ENCODE measurements at places on chromosomes 6 and 20.
A peak's percentile ranks its signal among the peaks of the same experiment; 100 is the strongest.

DNA sequence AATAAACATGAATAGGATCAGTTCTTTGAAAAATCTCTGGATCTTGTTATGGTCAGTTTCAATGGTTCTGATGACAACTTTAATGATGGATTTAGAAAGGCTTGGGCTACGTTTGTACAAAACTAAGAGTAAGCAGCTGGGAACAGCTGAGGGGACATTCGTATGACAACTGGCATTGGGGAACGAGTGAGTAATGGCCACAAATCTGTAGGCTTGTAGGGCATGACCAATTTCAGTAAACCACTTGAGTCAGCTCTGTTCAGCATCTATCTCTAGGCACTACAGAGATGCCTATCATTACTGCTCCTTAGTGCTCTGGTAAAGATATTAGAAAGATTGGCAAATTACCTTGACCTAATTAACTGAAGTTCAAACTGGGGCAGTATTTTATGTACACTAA, 1375.6 kb downstream of the EPHA7 start:
- no peak for DNase-seq

GRCh38 chr6:72042088-72042487, 155.7 kb downstream of the RIMS1 start:
- peak; percentile 46 for DNase-seq

GRCh38 chr6:127300411-127300810, 33.7 kb downstream of the RNF146 start:
- no peak for DNase-seq

DNA sequence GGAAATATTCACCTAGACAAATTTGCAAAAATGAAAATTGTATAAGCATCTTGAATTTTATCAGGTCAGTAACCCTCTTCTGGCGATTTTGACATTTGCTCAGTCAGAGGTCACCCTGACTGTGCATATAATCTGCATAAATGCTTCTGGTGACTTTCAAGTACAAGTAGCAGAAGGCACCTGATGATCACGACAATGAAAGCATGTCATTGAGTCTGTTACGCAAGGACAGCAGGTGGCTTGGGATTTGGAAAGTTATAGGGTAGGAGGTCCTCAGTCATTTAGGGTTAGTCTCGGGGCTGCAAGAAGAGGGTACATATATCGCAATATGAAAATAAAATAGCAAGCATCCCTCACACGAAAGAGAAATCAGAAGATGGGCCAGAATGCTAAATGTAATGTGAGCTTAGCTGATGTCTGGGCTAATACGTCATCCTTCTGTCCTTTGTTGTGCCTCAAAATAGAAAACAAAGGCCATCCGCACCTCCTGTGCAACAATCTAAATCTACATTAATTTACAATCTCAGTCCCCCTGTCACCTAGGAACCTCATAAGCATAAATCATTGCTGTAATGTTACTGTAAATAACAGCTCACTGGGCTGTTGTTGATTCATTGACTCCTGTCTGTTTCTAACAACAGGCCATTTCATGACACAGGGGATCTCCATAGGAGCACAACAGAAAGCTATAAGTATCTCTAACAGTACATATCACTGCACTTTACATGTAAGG, 155.2 kb upstream of the RSPO3 start:
- DNase-seq, result no peak

- no peak for DNase-seq
These were observed 19.8 kb downstream of the MAVS start for GRCh38 chr20:3866464-3866863.

DNA sequence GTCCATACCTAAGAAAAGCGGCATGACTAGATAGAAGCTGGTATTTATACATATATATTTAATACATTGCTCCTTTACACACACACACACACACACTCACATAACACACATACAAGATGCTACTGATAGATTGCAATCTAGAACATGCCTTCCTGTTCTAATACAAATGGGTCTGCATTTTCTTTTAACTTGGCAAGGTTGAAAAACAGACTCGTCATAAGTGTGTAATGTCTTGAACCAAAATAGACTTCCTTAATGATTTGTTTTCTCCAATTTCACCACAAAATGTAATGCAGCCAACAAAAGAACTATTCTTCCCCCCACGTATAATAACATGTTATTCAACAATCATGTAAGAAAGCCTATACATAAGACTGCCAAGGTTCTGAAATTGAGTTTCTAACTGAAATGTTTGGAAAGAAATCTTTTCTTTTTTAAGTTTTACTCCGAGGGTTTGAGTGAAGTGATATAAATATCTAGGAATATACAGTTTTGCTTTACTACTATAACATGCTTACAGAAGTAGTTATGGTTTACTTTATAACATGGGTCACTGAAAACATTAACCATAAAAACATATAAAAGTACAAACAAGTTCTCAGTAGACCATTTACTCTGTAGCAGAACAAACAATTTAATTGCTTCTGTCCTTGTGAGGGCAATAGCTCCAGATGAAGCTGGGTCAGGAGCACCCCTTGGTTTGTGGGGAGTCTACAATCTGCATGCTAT, 207.5 kb downstream of the FOXC1 start:
- DNase-seq, result no peak

GRCh38 chr6:166308033-166308768, at the start of gene PRR18:
PRR18 (minus strand) TSS chr6:166308392; CDS start chr6:166308142, 250 bp downstream.
- DNase-seq, result peak; percentile 81

DNA sequence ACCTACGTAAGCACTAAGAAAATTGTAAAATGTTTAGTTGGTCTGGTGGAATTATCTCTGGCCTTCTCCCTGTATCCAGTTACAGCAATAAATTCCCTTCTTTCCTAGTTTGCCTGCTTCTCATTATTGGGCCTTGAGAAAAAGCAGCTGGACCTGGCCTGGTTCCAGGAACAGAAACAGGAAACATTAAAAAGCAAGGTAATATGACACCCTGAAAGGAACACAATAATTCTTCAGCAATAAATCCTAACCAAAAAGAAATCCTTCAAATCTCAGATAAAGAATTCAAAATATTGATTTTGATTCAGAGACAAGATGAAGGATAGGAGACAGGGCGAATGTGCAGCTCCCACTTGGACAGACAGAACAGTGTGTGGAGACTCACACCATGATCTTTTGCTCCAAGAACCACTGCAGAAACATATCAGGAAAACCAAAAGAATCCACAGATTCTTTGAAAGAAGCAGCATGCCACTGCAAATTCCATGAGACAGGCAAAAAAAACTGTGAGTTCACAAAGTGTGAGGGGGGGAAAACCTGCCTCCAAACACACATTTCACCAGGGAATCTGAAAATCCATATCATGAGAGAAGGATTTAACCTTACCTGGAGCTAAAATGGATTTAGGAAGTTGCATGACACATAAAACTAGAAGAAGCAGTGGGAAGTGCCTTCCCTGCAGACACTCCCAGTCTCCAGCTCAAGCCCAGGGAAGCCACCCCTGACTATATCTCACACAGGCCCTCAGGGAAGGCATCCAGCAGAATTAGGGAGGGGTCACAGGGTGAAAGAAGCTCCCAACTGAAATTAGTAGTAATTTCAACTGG, 28.9 kb downstream of the TREM1 start:
- no peak for DNase-seq

GRCh38 chr6:74603322-74604076, 602.4 kb downstream of the COL12A1 start:
- DNase-seq, result no peak

GRCh38 chr20:1124421-1124820, 6.0 kb downstream of the PSMF1 start:
- no peak for DNase-seq

- DNase-seq, result no peak
These were observed 8.3 kb downstream of the TENT5A start for GRCh38 chr6:81744131-81744530.

DNA sequence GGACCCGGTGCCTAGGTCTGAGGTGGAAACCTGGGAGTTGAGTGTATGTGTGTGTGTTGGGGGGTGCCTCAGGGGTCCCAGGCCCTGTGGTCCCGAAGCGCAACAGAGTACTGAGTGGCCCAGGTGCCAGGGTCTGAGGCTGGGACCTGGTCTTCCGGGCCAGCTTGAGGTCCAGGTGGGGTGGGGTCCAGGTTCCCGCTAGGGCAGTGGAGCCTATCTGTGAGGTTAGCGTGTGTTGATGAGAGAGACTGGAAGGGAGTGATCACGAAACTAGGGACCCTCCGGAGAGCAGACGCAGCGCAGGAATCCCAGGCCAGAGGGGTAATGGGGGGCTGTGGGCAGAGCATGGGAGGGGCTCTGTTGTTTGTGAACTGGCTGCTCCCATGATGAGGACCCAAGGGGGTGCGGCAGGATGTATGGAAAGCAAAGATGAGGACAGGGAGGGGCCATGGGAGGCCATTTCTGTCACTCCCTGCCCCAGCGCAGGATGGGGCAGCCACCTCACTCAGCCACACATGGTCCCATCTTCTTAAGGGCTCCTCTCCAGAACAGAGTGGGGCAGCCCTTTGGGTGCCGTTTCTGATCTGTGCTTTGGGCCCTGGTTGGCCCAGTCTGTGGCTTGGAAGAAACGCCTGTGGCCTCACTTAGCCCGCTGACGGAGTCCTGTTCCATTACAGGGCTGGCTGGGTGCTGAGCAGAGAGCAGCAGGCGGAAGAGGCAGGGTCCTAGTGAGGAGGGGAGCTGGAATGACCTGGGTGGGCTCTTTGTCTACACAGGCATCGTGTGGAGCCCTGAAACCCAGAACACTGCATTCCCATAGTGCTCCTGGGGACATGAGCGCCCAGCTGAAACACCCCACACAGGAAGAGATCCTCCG, 872 bp downstream of the HSPA12B start:
- DNase-seq, result no peak

- no peak for DNase-seq
These were observed 45.0 kb downstream of the SLC23A2 start for GRCh38 chr20:4956200-4956810.

DNA sequence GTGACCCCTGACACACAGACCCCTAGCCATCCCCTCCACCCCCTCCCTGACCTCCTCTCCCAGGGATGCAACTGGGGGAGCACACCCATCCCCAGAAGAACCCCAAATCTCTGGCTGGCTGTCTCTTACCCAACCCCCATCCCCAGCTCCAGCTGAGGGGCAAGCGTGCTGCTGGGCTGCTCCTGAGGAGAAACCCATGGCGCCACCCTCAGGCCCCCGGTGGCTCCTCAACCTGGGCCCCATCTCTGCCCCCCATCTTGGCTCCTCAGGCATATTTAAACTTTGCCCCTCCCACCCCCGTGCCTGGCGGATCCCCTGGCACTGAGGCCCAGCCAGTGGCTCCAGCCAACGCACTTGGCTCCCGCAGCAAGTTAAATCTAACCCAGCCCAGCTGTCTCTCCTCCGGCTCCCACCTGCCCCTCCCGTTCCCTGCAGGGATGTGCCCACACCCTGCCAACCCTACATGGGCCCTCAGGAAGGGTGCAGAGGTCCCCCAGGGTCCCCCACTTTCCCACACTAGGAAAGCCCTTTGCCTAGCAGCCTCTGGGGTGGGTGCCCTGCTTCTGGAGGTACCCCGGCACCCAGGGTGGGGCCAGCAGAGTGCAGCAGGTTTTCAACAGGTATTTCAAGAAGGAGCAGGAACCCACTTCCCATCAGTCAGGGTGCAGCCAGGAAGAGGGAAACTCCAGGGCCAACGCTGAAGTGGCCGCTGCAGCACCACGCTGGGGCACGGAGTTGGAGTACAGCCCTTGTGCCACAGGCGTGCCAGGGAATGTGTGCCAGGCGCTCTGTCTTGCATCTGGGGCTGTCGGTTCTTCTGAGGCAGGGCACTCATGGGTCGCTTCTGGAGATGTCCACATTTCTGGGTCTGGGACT, 5.3 kb upstream of the OSBPL2 start:
- no peak for DNase-seq

GRCh38 chr6:32271429-32271828, 47.6 kb upstream of the NOTCH4 start:
- peak; percentile 0 for DNase-seq

DNA sequence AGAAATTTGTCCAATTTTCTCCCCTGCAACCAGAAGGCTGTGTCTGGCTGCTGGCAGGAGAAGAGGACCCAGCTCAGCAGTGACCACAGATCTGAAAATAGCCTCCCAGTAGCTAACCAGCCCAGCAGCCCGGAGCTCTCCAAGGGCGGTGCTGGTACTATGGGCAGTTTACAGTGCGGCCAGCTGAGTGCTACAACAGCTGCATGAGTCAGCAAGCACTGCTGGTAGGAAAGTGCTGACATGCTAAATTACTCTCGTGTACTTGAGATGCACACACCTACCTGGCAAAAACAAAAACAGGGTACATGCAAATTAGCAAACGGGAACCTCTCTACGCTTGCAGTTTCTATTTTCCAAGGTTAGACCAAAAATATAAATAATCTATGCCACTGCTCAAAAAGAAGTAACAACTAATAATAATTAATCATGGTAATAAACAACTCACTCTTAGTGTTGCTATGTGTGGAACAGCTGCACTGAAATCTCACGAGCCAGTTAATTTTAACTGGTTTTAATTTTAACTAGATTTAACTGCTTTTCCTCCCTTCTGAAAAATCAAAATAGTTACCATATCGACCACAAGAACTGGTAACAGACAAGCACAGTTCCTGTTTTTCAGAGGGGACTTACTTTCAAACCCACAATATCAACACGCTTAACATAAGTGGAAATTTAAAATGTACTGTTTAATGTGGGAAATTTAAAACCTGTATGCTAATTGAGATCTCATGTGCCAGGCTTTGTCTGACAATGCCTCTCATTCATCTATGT, 10.8 kb downstream of the BACH2 start:
- peak; percentile 69 for DNase-seq

DNA sequence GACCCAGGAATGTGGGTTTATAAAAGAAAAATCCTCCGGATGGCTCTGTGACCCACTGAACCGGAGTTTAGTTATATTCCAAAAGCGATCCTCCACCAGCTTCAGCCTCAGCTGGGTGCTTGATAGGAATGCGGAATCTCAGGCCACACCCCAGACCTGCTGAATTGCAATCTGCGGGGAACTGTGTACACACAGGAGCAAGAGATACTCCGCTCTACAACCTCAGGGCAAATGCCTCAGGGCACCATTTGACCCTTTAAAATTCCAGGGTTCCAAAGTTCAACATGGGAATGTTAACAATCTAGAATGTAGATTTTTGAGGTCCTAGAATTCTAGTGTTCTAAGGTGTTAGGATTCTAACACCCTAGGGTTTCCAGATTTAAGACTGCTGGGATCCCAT, 10.8 kb downstream of the BPIFA2 start:
- DNase-seq, result no peak

DNA sequence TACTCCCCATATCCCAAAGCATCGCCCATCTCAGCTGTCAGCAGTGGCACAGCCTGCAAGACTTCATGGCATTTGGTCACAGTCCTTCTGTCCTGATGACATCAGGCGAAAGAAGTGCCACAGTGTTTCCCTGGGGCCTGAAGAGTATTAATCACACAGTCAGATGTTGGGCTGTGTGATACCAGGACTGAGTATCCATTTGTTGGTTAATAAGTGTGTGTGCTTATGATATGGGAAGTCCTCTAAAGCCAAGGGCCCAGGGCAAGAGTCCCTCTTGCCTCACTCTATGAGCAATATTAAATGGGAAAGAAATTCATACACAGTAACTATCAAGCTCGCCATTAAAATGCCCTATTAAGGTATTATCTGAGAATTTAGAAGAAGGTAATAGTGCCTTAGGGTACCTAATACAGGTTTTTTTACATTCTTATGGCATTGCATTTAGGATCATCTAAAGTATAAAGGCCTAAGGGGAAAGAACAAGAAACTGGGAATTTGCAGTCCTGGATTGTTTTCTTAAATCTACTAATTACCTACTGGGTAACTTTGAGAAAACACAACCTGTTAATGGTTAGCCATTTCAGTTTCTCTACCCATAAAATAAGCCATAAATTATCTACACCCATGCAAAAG, 204.1 kb upstream of the PREP start:
- no peak for DNase-seq

Data from hippocampal formation (tissue), 2 donors.